Activated naive CD8-positive, alpha-beta T cell treated with anti-CD3 and anti-CD28 coated beads, Interleukin-2, amount 10 ng/mL, durations not matched to agents 7 days and 5 days (primary cell): ENCODE measurements at places on chromosomes 6 and 20.

DNA sequence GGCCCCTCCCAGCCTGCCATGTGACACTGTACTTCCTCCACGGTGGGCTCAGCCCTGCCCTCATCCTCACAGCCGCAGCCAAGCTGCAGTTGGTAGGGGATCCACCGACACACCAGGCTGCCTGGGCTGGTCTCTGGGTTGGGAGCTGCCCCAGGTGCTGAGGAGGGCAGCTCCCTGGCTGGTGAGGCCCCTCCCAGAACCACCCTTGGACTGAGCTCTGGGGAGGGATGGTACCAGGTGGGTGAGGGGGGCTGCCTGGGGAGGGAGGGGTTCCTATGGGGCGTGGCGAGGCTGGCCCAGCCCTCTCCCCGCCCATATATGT, 185 bp upstream of the TNFRSF6B start:
- H3K27me3 ChIP-seq, result no peaks in the 10 kb centered on the region
- DNase-seq, result no peak
- peak overlapping the region; percentile 58 for H3K27ac ChIP-seq
- H3K36me3 ChIP-seq, result peaks cover 7% of the 10 kb centered on the region

DNA sequence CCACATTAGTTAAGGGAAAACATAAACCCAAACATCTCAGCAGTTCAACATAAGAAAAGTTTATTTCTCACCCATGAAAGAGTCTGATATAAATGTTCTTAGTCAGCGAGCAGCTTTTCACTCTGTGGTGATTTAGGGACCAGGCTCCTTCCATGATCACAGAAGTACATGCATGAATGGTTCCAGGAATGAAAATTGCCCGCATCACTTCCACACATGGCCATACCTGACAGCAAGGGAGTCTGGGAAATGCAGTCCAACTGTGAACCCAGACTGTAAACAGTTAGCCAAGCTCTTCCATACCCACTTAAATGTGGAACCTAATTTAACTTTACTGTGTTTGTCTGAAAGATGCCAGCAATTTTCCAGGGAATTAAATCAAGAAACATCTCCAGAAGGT, 353.9 kb downstream of the HACE1 start:
- no peaks in the 10 kb centered on the region for H3K4me1 ChIP-seq
- H3K27me3 ChIP-seq, result peaks cover 7% of the 10 kb centered on the region
- no peak overlapping the region for H3K4me3 ChIP-seq
- DNase-seq, result no peak
- H3K36me3 ChIP-seq, result no peaks in the 10 kb centered on the region
- H3K27ac ChIP-seq, result no peak overlapping the region

- peaks cover 54% of the 10 kb centered on the region for H3K4me1 ChIP-seq
- peak overlapping the region; percentile 81 for H3K27ac ChIP-seq
- no peaks in the 10 kb centered on the region for H3K27me3 ChIP-seq
- H3K36me3 ChIP-seq, result peaks cover 34% of the 10 kb centered on the region
- H3K4me3 ChIP-seq, result peak overlapping the region; percentile 77
Measured at GRCh38 chr6:42366999-42367352, 84.8 kb downstream of the TRERF1 start.

DNA sequence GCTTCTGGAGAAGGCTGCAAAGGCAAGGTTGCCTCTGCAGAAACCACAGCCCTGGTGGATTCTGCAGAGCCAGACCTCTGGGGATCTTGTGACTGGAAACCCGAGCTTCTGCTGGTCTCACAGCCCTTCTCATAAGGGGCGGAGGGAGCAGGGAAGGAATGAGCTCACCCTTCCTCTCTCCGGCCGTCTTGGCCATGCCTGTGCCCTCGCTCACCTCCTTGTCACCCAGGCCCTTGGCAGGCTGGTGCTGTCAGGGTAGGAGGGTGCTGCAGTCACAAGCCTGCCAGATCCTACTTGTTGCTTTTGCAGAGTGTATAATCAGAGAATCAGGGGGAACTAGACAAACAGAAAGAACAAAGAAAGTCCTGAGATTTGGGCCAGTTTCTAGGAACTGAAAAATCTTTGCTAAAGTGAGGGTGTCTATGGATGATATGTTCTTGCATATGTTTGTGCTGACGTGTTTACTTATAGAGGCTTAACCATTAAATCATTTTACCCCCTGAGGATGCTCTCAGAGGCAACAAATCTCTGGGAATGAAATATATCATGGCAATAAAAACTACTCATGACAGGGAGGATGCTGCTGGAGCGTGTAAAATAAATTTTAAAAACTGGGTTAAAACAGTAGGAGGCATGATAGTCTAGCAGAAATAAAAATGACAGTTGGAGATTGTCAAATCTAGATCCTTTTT, 244.9 kb upstream of the SOX4 start:
- no peak overlapping the region for H3K4me3 ChIP-seq
- DNase-seq, result no peak
- peaks cover 2% of the 10 kb centered on the region for H3K27me3 ChIP-seq
- no peaks in the 10 kb centered on the region for H3K4me1 ChIP-seq
- no peaks in the 10 kb centered on the region for H3K36me3 ChIP-seq

DNA sequence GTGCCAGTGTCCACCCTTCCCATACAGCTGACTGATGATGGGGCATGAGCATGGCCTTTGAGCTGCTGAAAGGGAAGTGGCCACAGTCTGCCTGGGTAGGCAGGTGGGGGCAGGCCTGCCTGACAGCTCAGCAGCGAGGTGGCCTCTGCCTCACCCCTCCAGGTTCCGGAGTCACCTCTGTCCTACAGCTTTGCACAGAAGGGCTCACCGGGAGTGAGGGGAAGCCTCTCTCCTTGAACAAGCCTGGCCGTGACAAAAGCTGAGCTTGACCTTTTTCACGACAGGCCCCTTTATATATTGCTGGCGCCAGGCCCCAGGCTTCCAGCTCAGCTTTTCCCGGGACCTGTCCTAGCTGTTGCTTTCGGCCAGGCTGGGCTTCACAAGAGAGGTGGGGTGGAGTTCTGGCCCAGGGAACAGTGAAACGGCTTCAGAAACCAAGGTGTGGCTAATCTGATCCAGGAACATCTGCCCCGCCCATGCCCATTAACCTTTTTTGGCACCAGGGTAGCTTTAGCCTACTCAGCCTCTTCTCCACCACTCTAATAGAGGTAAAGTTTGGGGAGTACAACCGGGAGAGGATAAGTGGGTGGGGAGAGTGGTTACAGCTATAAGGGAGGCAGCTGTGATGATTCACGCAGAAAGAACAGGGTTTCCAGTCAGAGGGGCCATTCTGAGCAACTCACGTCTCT, 42.9 kb downstream of the C6orf132 start:
- no peaks in the 10 kb centered on the region for H3K27me3 ChIP-seq
- no peaks in the 10 kb centered on the region for H3K36me3 ChIP-seq
- H3K4me3 ChIP-seq, result no peak overlapping the region
- DNase-seq, result no peak
- H3K4me1 ChIP-seq, result peaks cover 19% of the 10 kb centered on the region

DNA sequence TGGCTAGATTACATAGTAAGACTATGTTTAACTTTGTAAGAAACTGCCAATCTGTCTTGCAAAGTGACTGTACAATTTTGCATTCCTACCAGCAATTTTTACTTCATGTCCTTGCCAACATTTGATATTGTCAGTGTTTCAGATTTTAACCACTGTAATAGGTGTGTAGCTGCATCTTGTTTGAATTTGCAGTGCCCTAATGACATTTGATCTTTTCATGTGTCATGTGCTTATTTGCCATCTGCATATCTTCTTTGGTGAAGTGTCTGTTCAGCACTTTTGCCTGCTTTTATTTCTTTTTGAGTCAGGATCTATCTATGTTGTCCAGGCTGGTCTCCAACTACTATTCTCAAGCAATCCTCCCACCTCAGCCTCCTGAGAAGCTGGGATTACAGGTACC, 2.4 kb upstream of the PRPH2 start:
- peaks cover 13% of the 10 kb centered on the region for H3K4me1 ChIP-seq
- DNase-seq, result no peak
- H3K4me3 ChIP-seq, result no peak overlapping the region

DNA sequence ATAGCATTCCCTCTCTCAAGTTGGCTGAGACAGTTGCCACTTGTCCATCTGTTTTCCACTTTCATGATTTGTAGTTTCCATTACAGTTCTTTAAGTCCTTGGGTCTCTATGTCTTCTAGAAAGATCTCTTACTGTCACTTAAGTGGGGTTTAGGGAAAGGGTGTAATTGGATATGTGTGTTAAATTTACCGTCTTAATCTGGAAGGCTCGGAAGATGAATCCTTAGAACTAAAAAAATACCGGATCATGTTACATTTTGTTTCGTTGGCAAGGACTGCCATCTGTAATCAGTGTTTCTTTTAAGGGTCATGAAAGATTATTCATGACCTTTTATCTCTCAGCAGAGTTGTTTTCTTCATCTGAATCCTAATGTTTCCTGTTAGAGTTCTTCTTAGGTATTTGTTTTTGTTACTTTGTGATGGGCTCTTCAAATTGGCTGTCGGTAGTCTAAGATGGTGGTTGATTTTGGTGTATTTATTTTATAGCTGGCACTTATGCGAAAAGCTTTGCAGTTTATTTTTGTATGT, 21.8 kb upstream of the BTBD3 start:
- H3K27ac ChIP-seq, result no peak overlapping the region
- H3K27me3 ChIP-seq, result peaks cover 7% of the 10 kb centered on the region
- H3K4me1 ChIP-seq, result peaks cover 13% of the 10 kb centered on the region
- H3K4me3 ChIP-seq, result no peak overlapping the region
- no peaks in the 10 kb centered on the region for H3K36me3 ChIP-seq

DNA sequence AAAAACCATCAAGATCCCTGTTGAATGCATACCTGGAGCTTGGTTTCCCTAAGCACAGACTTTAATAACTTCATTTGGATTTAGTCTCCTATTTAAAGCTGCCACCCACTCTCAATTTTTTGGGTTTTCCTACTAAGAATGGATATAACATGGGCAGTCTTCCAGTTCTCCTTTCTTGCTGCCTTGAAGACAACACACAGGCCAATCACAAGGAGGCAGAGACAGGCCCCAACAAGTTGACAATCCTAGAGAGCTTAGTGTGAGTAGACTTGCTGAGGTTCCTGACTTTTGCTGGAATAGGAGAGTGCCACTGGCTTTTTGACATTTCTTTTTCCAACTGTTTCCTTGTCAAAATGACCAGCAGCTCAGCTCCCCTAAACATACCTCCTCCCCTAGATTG, 112.3 kb upstream of the ESR1 start:
- no peak for DNase-seq
- H3K27ac ChIP-seq, result no peak overlapping the region
- no peaks in the 10 kb centered on the region for H3K27me3 ChIP-seq
- H3K4me1 ChIP-seq, result peaks cover 13% of the 10 kb centered on the region
- no peak overlapping the region for H3K4me3 ChIP-seq

DNA sequence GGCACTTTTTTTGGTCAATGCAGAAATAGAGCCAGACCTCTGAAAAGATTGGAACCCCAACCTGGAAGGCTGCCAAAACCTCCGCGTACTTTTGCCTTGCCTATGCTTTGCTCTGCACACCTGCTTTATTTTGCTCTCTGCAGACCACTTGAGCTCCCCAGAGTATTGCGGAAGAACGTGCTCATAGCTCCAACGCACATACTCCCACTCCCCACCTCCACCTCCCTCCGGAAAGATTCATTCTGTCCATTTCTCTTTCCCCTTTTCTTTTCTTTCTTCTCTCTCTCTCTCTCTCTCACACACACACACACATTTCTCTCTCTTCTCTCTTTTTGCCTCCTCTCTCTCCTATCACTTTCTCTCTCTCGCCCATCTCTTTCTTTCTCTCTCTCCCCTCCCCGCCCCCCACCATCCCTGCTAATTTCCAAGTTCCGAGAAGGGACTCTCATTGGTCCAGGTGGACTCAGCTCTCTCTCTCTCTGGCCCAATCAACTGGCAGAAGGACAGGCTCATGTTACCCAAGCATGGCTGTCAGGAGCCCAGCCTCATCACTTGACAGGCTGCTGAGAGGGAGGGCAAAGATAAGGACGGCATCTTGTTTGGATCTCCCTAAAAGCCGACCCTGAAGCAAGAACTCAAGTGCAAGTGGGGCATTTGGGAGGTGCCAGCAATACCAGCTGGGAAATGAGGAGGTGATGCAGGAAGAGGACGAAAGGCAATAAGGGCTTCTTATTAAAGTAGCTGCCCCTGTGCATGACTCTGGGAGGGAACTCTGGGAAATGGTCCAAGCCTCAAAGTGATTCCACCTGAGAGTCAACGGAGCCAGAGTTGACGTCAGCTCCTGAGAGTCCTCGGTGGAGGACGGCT, 246.1 kb downstream of the LY86 start:
- peaks cover 35% of the 10 kb centered on the region for H3K27me3 ChIP-seq
- H3K27ac ChIP-seq, result no peak overlapping the region
- H3K36me3 ChIP-seq, result no peaks in the 10 kb centered on the region

- peaks cover 50% of the 10 kb centered on the region for H3K36me3 ChIP-seq
- H3K27ac ChIP-seq, result peak overlapping the region; percentile 89
- DNase-seq, result no peak
- H3K4me3 ChIP-seq, result peak overlapping the region; percentile 90
Measured at GRCh38 chr6:24909241-24910216, 26.2 kb downstream of the RIPOR2 start.

- no peaks in the 10 kb centered on the region for H3K36me3 ChIP-seq
- no peak for DNase-seq
- no peaks in the 10 kb centered on the region for H3K4me1 ChIP-seq
- H3K4me3 ChIP-seq, result no peak overlapping the region
Measured at GRCh38 chr6:53398247-53399026, 49.7 kb upstream of the ELOVL5 start.

DNA sequence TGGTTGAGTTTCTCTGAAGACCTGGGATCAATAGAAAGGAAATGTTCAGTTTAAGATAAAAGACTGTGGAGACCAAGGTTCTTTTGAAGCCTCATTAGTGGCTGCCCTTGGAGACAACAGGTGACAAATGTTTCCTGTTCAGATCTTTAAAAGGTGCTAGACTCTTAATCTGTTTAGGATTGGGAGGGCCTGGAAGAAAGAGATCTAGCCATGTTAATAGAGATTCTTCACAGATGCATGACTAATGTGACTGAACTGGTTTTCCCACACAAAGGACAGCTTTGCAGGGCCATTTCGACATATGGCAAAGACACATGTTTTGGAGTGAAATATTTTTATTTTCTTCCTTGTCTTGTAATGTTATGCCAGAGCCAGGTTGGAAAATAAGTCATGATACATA, 82.2 kb downstream of the WDR27 start:
- H3K27ac ChIP-seq, result no peak overlapping the region
- no peak for DNase-seq
- peaks cover 3% of the 10 kb centered on the region for H3K4me1 ChIP-seq
- H3K27me3 ChIP-seq, result no peaks in the 10 kb centered on the region

GRCh38 chr6:142187209-142187608, 40.1 kb downstream of the VTA1 start:
- H3K27me3 ChIP-seq, result no peaks in the 10 kb centered on the region
- no peak overlapping the region for H3K4me3 ChIP-seq
- H3K27ac ChIP-seq, result no peak overlapping the region
- peaks cover 17% of the 10 kb centered on the region for H3K36me3 ChIP-seq

- no peaks in the 10 kb centered on the region for H3K4me1 ChIP-seq
- no peak overlapping the region for H3K4me3 ChIP-seq
- no peak for DNase-seq
- no peaks in the 10 kb centered on the region for H3K36me3 ChIP-seq
- H3K27ac ChIP-seq, result no peak overlapping the region
Measured at GRCh38 chr20:7003598-7003997, 236.1 kb downstream of the BMP2 start.

GRCh38 chr6:48397887-48398286, 286.9 kb upstream of the PTCHD4 start:
- H3K36me3 ChIP-seq, result no peaks in the 10 kb centered on the region
- H3K27ac ChIP-seq, result no peak overlapping the region
- H3K27me3 ChIP-seq, result no peaks in the 10 kb centered on the region
- H3K4me1 ChIP-seq, result no peaks in the 10 kb centered on the region
- no peak overlapping the region for H3K4me3 ChIP-seq
- DNase-seq, result no peak

GRCh38 chr6:167973148-167973885, 24.2 kb upstream of the KIF25 start:
- no peak overlapping the region for H3K4me3 ChIP-seq
- no peaks in the 10 kb centered on the region for H3K36me3 ChIP-seq
- no peaks in the 10 kb centered on the region for H3K27me3 ChIP-seq
- DNase-seq, result no peak
- no peak overlapping the region for H3K27ac ChIP-seq

GRCh38 chr6:33769248-33769821, 19.6 kb downstream of the LEMD2 start:
- DNase-seq, result no peak
- no peak overlapping the region for H3K27ac ChIP-seq
- H3K4me3 ChIP-seq, result no peak overlapping the region
- H3K4me1 ChIP-seq, result peaks cover 4% of the 10 kb centered on the region
